ENCODE measurements at places on chromosomes 1 and 21.

- DNase-seq: no peak
Observed at GRCh38 chr1:33367485-33368405, 46.8 kb upstream of the A3GALT2 start.

DNA sequence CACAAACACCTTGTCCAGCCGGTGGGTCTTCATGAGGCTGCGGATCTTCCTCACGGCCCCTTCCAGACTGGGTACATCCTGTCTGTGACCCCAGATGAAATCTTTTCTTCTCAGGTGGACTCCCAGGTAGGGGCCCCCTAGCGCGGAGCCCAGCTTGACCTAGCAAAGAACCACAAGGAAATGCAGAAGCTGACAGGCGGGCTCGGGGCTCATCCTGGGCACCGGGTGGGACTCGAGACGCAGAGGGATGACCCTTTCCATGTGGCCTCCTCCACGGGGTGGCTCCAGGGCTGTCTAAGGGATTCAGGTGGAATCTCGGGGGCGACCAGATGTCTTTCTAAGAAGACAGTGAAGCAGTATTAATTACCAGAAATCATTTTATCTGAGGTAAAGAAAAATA lies 17.8 kb downstream of the POFUT2 start:
- no peak for DNase-seq

DNA sequence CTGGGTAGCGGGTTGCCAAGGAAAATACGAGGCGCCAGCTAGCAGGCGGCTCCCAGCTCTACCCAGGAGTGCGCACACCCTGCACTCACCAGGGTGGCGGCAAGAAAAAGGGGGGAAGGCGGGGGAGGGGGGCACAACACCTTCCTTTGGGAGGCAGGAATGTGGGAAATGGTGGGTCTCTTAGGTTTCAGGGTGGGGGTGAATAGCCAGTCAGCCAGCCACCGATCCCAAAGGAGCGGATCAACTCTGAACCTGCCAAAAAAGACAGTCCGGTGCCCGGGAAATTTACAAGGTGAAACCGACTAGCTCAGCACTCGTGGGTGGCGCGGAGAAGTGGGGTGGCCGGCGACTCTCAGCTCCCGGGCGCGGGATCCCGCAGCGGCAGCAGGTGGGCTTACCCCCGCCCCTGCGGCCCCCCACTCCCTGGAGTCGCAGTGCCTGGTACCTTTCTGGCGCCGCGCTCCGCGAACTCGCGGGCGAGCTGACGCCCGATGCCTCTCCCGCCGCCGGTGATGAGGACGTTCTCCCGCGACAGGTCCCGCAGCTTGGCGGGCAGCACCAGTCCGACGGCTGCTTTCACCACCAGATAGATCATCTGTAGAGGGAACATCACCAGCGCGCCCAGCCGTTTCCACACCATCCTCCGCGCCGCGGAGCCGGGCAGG lies 1.2 kb downstream of the DHRS3 start:
- DNase-seq: no peak

GRCh38 chr1:230109895-230110667 lies 43.0 kb downstream of the GALNT2 start:
- DNase-seq: no peak

GRCh38 chr1:17184822-17185484 lies 20.0 kb upstream of the PADI1 start:
- no peak for DNase-seq

- no peak for DNase-seq
Observed at GRCh38 chr1:81848880-81849682, 48.3 kb downstream of the ADGRL2 start.

- DNase-seq: no peak
Observed at GRCh38 chr1:197660389-197660788, 114.9 kb downstream of the DENND1B start.

DNA sequence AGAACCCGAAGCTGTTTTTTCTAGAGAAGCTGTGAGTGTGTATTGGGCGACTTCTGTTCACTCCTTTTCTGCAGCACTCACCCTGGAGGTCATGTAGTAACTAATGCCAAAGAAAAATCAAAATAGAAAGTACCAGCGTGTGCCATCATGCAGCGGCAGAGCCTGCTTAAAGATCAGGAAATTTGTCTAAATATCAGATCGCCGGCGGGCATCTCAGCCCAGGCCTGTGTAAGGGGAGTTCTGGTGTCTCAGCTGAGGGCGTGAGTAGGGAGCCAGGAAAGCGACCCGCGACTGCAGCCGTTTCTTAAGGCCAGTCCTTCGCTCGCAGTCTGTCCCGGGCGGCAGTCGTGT lies 768 bp downstream of the EDARADD start:
- no peak for DNase-seq

GRCh38 chr21:37536616-37537278 lies 170.2 kb downstream of the DYRK1A start:
- DNase-seq: no peak

- no peak for DNase-seq
Observed at GRCh38 chr1:205568135-205568468, 63.6 kb downstream of the CDK18 start.

DNA sequence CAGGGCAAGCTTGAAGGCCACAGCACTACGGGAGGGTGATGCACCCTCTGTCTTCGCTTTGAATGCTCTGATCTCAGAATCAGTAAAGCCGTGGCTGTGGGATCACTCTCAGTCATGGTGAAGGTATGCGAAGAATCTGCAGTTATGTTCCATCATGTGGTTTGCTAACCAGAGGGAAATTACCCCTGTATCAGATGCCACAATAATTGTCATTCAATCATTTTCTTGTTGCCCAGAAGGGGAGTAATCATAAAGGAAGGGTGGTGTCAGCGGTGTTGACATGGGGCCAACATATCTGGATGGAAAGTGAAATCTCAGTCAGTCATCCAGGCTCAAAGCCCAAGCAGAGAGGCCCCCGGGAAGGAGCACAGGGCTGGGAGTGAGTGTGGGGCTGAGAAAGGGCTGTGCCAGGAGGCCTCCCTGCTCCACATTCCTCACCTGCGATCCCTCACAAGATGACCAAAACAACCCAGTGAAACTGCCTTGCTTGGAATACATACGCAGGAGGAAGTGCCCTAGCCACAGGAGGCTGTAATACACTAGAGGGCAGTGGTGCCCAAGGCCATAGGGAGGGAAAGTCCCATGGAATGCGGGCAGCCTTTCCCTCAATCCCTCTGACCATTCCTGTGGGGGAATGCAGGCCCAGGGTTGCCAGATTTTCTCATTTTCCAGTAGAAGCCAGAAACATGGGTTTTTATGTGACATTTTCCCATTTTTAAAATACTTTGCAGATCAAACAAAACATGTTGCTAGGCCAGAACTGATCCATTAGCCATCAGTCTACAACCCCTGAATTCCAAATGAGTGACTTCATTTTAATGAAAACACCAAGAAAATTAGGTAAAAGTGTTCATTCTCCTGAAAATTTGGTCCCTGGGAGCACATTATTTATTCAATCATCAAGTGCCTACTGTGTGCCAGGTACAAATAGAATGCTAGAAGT lies 95.7 kb upstream of the VANGL1 start:
- no peak for DNase-seq

- DNase-seq: no peak
Observed at GRCh38 chr1:30452170-30452569, 271.2 kb downstream of the MATN1 start.

DNA sequence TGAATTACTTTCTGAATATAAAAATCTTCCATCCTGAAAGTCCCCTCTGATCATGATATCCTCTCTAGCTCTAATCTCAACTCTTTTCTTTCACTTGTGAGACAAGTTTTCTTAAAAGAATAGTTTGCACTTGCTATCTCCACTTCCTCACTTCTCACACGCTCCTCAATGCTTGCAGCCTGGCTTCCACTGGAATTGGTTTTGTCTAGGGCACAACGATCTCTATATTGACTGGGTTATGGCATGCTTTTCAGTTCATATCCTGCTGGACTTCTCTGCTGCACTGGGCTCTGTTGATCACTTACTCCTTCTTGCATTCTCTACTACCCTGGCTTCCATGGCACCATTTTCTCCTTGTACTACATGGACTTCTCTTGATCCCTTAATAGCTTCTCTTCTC lies 474 bp downstream of the FCRLA start:
- DNase-seq: no peak

DNA sequence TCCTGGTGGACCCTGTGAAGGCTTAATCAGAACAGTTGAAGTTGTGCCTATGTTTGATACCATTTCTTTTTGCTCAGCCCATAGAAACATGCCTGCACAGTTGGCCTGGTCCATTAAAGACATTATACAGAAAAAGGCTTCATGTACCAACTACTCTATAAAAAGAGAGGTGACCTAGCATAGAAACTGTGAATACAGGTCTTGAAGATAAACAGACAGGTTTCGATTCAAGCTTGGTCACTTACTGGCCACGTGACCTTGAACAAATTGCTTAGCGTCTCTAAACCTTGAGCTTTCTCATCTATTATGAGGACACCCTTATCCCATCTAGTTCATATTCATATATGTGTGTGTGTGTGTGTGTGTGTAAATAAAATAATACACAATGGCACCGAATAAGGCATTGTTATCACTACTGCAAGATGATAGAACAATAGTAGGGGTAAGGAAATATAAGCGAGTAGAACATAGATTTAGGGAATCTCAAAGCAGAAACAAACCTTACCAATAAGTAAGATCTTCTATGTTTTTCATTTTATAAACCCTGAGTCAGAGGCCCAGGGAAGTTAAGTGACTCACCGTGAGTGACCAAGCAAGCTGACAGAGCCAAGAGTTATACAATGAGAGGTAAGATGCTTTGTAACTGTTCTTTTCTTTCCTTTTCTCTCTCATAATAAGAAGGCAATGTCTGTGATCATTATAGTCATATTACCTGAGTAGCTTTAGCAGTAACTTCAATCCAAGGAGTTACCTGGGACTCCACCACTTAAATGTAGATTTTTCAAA lies 476.8 kb upstream of the DEPDC1 start:
- no peak for DNase-seq

DNA sequence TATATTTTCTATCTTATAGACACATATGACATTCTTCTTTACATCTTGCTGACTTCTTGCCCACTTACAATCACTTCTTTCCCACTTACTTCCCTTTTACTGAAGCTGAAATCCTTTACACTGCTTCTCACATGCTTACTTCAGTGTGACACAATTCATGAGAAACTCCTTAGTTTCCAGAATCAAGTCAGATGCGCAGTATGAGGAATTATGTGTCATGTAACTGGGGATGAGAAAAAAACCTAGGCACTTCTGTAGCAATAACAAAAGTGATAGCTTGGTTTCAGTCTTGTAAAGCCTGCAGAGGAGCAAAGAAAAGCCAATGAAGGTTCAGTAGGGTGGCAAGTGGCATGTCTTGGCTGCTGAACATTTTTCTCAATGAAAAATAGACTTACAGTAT lies 566.2 kb upstream of the RGS18 start:
- no peak for DNase-seq

GRCh38 chr1:59593798-59594790 lies 220.7 kb upstream of the HOOK1 start:
- DNase-seq: no peak

- no peak for DNase-seq
Observed at GRCh38 chr1:167401260-167401873, 117.0 kb downstream of the CD247 start.

DNA sequence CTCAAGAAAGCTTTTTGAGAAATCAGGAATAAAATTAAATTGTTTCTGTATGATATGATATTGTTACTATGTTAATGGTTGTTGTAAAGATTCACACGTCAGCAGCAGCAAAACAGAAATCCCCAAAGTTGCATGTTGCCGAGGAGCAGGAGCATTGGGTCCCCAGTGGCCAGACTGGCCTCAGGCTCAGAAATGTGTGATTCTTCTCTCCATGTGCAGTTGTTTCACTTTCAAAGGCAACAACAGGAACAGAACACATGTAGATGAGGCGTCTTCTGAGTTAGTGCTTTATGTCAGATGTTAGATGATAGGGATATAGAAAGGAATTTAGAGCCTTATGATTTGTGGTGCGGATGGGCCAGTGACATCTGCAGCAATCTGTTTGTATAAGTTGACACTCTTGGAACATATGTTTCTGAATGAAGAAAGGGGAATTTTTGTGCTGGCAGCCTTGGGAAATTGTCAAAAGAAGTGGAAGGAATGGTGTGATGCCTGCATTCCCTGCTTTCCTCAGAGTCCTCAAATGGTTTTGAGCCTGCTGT lies 2.1 kb upstream of the TTLL7 start:
- no peak for DNase-seq

GRCh38 chr1:208271236-208271635 lies 27.1 kb upstream of the PLXNA2 start:
- no peak for DNase-seq

DNA sequence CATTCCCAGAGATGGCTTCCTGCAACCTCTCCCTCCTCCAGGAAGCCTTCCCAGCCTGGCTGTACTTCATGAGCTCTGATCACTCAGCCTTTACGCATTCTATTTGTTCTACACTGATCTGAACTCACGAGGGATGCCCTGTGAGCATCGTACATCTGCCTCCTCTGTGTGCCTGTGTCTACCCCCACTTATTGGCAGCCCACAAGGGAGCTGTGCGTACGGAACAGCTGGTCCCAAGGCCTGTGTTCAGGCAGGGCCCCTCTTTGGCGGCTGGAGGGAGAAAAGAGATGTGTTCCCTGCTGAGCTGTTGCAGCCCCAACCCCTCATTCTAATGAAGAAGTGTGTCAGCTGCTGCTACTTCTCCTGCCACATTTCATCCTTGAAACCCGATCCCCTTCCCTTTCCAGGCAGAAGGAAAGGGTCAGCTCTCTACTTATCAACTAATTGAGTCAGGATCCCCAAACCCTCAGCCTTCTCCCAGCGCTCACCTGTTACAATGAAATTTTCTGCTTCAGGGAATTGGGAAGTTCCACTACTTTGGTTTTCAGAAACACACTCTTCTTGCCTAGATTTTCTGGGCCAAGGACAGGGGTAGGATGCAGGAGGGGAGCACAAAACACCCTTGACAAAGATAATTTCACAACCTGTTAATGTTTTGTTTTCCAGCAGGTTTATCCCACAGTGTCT lies 3.2 kb downstream of the INKA2 start:
- DNase-seq: no peak

DNA sequence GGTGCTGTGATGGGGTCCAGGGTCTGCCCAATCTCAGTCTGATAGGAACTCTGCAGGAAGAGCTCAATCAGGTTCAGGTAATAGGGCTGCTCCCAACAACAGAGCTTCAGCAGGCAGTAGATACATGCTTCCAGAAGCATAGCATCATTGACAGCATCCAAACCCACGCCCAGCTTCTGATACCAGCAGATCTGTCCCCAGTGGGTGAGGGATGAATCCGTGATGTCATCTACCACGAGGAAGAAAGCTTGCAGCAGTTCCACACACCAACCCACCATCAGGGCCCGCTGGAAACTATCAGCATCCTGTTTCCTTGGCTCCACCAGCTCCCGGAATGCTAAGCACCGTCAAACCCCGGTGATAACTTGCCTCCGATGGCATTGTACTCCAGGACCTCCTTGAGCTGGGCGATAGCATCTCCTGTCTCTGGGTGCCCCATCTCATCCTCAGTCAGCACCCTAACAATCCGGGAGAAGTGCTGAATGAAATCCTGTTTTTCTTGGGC lies 14.7 kb downstream of the NEK2 start:
- DNase-seq: no peak

- no peak for DNase-seq
Observed at GRCh38 chr1:175783126-175783722, 39.8 kb upstream of the TNR start.

GRCh38 chr1:209527372-209527771 lies 56.1 kb upstream of the CAMK1G start:
- no peak for DNase-seq
